ENCODE measurements at places on chromosomes 2 and 18.

DNA sequence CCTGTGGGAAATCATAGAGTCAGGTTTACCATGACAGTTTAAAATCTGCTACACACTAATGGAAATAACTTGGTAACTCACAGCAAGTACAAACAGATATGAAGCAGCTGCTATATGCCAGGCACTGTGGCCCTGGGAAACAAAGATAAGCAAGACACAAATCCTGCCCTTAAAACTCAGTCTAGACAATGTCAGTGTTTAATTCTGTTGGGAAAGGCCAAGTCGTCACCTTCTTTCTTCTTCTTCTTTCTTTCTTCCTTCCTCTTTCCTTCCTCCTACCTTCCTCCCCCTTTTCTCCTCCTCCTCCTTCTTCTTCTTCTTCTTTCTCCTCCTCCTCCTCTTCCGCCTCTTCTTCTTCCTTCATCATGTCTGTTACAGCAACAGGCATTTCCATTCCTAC is 26.8 kb downstream of the PLEK start:
- no peak for DNase-seq

DNA sequence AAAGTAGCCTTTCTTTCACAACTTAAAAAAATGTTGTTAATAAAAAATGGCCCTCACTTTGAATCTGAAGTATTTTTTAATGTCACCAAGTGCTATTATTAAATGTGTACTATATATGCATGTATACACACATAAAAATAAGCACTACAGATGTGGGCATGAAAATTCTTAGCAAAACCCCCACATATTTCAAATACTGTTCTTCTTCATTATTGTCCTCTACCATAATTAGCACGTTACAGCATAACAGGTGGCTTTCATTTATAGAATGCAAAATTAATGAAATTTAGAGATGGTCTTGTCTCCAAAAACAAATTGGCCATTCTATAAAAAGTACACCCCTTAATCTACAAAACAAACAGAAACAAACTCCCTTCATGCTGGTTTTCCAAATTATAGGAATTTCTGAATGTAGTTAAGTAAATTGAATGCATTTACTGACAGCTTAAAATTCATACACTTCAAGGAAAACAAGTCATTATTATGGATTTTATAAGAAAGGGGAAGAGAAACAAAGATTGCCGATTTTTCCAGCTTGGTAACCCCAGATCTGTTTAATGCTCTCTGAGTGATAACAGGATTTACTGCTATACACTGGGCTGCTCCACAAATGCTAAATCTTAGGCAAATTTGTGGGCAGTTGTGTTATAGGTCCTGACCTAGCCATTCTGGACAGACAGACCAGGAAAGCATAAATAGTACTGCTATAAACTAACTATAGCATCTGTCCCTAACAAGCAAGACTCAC is 67.2 kb downstream of the SPRED2 start:
- DNase-seq, result no peak

DNA sequence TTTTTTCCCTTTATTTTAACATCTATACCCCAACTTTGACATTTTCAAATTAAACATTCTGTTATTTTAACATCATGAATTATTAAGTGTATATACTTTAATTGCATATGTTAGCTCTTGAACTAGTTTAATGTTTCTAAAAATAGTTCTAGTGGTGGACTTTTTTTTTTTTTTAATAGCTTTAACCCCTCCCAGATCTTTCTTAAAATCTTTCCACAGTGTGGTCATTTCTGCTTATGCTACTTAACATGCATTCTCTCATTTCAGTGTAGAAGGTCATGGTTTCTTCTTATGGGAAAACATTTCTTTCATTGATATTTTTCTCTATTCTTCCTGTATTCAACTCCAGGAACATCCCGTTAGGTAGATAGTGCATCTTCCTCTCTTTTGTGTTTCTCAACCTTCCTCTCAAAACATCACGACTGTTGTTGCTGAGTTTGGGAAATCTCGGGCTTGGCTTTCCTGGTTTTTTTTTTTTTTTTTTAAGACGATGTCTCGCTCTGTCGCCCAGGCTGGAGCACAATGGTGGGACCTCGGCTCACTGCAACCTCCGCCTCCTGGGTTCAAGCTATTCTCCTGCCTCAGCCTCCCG is 849 bp upstream of the TMEM18 start:
- DNase-seq, result no peak

- no peak for DNase-seq
Measured at GRCh38 chr2:182924306-182924705, 57.9 kb upstream of the FRZB start.
